ENCODE measurements at places on chromosomes 13 and 19. TPM values are rescaled to one million over a fixed set of nuclear protein-coding genes. Genes with fewer than 3 reads are reported as not detected.

DNA sequence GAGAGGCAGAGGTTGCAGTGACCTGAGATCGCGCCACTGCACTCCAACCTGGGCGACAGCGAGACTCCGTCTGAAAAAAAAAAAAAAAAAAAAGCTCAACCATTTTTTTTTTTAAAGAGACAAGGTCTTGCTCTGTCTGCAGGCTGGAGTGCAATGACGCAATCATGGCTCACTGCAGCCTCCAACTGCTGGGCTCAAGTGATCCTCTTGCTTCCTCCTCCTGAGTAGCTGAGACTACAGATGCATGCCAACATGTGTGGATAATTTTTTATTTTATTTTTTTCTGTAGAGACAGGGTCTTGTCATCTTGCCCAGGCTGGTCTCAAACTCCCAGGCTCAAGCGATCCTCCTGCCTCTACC lies 10.3 kb downstream of the EHD2 start:
- peak; percentile 80 for DNase-seq

DNA sequence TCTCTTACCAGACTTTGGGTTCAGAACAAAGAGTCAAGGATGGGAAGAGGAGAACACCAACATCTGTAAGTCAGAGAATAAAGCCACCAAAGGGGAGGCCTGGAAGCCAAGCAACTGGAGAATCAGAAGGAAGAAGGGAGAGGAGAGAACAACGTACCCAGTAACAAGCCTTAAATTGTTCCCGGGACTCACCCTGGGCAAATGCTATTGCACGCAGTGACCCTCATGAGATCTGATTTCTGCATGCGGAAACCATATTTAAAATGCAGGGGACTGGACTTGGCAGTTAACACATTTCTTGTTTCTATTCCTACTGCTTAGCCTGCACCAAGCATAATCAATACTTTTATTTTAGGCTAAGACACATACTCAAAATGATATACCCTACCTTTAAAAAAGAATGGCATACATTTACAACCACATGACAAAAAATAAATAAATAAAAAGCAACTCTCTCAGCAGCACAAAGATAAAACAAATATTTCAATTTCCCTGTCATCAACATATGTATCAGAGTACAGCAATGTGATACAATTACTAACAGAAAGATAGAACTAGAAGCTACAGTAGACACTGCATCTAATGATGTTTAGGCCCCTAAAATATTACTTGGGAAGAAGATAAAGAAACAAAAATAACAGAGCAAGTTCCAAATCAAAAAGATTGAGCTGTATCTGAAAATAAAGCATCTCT lies 414.6 kb downstream of the ITGBL1 start:
- no peak for DNase-seq

- DNase-seq, result no peak
These were observed 619.2 kb upstream of the SGCG start for GRCh38 chr13:22561581-22561980.

DNA sequence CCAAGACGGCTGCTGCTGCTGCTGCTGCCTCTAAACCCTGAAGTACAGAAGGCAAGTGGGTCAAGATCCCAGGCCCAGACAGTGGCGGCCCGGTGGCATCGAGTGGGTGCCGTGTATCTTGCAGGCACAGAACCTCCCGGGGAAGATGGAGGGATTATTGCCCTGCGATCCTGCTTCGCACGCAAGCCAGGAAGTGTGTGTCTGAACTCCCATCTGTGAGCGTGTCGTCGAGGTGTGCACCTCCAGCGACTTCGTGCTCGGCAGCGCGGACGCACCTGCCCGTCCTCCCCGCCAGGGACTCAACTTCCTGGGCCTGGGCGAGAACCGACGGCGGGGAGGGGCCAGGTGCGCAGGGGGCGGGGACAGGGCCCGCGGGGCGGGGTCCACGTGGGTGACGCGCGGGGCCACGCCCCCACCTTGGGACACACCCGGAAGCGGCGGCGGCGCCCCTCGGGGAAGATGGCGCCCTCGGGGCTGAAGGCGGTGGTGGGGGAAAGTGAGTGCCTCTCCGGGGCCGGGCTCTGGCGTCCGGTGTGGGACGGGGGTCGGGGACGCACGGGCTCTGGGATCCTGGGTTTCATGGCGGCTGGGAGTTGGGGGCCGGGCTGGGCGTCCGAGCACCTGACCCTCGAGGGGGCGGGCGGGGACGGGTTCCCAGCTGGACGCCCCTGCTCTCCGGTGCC lies at the start of gene STXBP2:
Gene STXBP2, plus strand, starts transcription at position 420 of the 683 bp plus-strand sequence. Its CDS starts 40 bp downstream, at position 460.
- no peak for DNase-seq

- DNase-seq, result no peak
These were observed 639.4 kb upstream of the MIR17HG start for GRCh38 chr13:90708128-90708527.

The F2RL3 gene
- not detected for total RNA-seq

The ZNF844 gene
- 5.2 TPM for total RNA-seq

DNA sequence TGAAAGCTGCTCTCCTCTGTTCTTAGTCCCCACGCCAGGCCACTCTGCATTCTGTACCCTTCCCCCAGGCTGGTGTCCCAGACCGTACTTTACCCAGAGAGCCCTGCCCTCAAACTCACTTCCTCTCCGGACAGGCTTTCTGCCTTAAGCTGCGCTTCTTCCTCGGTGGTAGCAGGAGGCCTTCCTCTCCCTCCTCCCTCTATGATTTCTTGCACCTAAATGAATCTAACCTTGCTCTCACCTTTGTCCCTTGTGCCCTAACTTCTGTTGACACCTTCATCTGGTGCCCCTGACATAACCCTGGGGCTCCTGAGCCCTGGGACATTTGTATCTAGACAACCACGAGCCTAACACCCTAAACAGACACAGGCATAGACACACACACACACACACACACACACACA lies 29.6 kb upstream of the CEACAM21 start:
- DNase-seq, result no peak

- DNase-seq, result no peak
These were observed 24.2 kb downstream of the CERS4 start for GRCh38 chr19:8233370-8233769.

The CGB8 gene
- not detected for total RNA-seq

GRCh38 chr13:43116242-43116641 lies 92.9 kb downstream of the DNAJC15 start:
- DNase-seq, result peak; percentile 15

The FFAR2 gene
- 0.13 TPM for total RNA-seq

The RXFP2 gene
- total RNA-seq, result not detected

GRCh38 chr13:78709028-78709427 lies 50.1 kb upstream of the OBI1 start:
- DNase-seq, result peak; percentile 14

- DNase-seq, result no peak
These were observed 9.5 kb downstream of the SERPINE3 start for GRCh38 chr13:51349016-51349415.

- DNase-seq, result no peak
These were observed 1227.4 kb upstream of the PCDH20 start for GRCh38 chr13:62643007-62643483.

DNA sequence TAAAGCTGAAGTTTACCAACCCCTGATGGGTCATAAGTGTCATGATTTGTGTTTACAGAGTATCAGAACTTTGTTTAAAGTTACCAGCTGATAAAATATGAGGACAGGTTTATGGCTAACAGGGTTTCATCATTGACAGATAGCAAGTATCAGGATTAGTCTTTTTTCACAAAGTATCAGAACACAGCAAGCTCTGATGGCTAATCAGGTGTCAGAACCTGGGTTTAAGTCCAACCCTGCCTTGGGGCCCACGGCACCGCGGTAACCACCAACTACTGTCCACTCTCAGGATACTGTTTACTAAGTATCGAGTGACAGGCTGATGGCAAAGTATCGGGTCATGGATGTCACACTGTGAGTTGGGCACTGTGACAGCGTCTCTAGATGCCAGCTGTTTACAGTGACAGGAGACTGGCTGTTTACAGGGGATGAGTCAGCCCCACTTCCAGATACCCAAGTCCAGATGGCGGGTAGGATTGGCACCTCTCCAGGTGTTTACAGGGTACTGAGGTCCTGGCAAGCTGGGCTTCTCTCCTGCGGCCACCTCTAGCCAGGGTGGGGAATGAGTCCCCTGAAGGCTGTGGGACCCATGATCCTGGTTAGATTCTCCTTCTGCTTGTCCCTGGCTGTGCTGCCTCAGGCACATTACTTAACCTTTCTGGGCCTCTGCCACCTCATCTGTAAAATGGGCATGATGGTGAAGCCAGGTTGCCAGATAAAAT lies 21.8 kb downstream of the ARRDC2 start:
- no peak for DNase-seq

DNA sequence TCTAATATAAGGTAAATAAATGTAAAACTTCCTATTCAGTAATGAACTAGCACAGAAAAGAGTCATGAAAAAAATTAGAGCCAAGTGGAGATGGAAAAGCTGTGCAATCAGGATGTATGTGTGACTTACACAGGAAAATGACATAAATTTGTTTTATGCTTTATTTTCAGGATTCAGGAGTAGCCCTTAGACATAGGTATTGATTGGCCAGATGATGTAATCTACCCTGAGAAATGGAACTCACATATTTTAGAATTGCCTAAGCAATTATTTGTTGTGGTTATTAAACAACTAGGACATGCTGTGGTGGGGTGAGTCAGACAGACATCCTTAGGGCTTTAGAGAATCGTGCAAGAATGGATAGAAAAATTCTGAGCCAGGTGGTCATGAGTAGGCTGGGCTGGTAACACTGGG lies 110.6 kb downstream of the PCDH9 start:
- DNase-seq, result peak; percentile 45

The ZNF665 gene
- total RNA-seq, result not detected

The ZNF8 gene
- total RNA-seq, result 3.6 TPM

The ZNF90 gene
- 0.77 TPM for total RNA-seq

GRCh38 chr19:35555301-35556005 lies 8.0 kb downstream of the ATP4A start:
- peak; percentile 64 for DNase-seq

- peak; percentile 79 for DNase-seq
These were observed 95.3 kb upstream of the TNFSF11 start for GRCh38 chr13:42478531-42479156.

The VSTM2B gene
- not detected for total RNA-seq

DNA sequence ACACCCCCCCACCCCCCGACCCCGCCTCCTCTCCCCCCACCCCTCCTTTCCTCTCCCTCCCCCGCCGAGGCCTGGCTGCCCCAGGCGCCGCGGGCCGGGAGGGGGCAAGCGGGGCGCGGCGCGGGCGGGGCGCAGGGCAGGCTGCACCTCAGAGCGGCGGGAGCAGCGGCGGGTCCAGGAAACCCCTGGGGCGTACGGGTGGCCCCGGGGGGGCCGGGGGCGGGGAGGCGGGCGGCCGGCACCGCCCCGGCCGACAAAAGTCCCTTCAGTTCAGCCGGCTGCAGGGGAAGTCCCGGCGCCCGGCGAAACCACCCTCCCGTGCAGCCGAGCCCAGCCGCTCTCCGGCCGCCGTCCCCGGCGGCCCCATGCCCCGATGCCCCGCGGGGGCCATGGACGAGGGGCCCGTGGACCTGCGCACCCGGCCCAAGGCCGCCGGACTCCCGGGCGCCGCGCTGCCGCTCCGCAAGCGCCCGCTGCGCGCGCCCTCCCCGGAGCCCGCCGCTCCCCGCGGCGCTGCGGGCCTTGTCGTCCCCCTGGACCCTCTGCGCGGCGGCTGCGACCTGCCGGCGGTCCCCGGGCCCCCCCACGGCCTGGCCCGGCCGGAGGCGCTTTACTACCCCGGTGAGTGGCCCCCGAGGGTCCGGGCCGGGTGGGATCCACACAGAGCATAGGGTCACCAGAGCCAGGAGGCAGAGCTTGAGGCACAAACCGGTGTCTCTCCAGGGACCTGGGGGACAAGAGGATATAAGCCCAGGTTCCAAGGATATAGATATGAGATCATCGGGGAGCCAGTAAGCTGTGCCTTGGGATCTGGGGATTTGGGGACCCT lies at the start of gene BCL3:
Gene BCL3, plus strand, starts transcription at position 283 of the 829 bp plus-strand sequence. Its CDS starts 83 bp downstream, at position 366.
- peak; percentile 25 for DNase-seq

GRCh38 chr19:13784731-13785452 lies 10.4 kb upstream of the ZSWIM4 start:
- DNase-seq, result peak; percentile 68

DNA sequence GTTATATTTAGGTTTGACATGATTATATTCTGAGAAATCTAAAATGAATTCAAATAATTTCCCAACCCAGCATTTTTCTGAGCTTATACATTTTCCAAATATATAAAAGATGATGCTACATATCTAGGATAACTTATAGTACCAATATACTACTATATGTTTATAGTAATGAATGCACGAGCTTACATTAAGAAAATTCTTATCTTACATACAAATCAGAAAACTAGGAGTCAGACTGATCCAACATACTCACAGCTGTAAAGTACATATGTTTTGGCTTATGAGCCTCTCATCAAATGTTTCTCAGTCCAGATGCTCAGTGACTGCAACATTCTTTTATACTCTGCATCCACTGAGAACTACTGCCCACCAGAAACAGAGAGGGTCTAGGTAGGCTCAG lies 491.3 kb upstream of the KLF12 start:
- DNase-seq, result no peak

DNA sequence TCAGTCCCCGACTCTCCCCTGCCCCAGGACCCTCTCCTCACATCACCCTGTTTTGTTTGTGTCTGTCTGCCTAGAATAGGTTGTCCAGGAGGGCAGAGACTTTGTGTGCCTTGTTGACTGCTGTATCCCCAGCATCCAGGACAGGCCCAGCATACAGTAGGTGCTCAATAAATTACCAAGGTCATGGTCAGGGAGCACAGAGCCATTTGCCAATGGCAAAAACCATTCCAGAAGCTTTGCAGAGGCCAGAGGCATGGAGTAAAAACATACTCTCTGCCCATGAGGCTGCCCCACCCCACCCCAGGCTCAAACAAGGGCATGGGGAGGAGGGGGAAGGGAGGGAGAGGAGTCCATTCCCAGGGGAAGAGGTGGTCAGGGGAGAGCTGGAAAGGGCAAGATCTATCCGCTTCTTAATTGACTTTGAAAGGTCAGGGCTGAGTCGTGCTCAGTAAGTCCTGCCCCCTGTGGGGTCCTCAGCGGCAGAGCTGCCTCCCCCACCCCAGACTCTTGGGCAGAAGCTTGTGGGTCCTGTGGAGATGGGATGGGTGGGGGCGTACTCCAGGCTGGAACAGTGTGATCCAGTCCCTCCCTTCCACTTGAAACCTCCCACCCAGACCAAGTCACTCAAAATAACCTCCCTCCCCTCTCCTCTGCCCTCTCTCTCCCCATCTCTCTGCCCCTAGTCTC lies 4.4 kb downstream of the GPR4 start:
- DNase-seq, result peak; percentile 71

GRCh38 chr19:13094771-13095392 lies 7.8 kb downstream of the LYL1 start:
- DNase-seq, result no peak

GRCh38 chr19:2538096-2538757 lies 62.3 kb downstream of the GADD45B start:
- no peak for DNase-seq

- DNase-seq, result no peak
These were observed 3.8 kb downstream of the MZF1 start for GRCh38 chr19:58569191-58569942.

The SMIM17 gene
- not detected for total RNA-seq

The ZNF160 gene
- 19.4 TPM for total RNA-seq

DNA sequence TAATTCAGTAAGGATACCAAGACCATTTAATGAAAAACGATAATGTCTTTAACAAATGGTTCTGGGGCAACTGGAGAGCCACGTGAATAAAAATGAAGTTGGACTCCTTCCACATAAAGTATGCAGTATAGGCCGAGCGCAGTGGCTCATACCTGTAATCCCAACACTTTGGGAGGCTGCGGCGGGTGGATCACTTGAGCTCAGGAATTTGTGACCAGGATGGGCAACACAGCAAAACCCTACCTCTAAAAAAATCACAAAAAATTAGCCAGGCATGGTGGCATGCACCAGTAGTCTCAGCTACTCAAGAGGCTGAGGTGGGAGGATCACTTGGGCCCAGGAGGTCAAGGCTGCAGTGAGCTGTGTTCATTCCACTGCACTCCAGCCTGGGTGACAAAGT lies 20.6 kb upstream of the CD33 start:
- no peak for DNase-seq
